ENCODE measurements at places on chromosomes 1 and 21.
A peak's percentile ranks its signal among the peaks of the same experiment; 100 is the strongest.

DNA sequence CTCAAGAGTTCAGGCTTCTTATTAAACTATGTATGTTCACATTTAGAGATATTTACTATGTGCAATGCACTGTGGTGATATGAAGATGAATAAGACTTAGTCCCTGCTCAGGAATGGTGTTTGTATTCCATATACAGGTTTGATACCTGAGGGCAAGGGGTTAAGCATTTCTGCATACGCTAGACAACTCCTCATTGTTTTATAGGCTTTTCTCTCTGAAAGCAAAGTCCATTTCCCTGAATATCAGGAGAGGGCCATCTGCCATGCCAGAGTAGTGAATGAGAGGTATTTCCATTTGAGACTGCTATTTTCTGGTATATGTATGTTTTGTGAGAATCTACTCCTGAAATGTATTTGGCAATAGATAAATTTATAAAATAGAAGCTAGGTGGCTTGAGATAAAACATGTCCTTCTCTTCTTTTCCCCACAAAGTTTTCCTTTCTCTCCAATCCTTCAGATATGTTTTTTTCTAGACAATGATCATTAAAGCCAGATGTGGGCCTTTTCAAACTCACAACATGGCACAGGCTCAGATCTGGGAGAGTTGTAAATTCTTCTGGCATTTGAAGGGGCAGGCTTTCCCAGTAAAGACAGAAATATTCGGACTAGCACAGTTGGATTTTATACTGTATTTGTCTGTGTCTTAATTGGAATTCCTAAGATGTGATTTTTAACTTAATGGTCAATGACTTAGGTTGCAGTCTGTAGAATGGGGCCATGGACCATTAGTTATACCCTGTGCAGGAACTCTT, 73.3 kb upstream of the WDR26 start:
- no peak for DNase-seq

- no peak for DNase-seq
Measured at GRCh38 chr1:238484121-238484520, 593.4 kb upstream of the ZP4 start.

GRCh38 chr1:5898266-5898665, 94.0 kb downstream of the NPHP4 start:
- no peak for DNase-seq

DNA sequence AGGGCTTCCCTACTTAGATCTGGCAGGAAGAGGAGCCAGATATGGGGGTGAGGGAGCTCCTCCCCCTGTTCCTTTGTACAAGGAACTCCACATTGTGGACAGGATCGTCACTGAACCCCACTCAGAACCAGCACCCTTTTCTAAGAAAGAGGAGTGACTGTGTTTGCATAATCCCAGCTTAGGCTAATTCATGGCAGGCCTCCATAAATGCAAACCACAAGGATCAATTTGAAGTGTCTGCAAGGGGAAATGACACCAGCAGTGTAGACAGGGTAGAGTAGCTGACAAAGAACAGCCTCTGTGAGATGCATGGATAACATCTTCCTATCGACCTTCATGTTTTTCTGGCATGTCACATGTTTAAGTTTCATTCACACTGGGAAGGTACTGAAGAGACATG, 11.7 kb downstream of the MX1 start:
- DNase-seq = no peak

DNA sequence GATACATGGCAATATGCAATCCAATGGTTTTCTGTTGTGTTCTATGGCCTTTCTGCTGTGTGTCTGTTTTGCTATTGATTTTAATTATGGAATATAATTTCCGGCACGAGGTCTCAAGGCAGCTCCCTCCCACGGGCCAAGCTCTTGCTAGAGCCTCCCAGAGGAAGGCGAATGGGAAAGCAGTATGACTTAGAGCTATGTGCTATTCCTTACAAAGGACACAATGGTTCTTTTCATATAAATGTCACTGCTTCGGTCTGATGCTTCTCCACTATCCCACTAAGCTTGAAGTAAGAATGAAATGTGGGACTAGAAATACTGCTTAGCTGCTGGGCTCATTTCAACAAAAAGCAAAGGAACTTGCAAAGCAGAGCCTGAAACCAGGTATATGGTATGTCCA, 322.2 kb upstream of the BEND5 start:
- DNase-seq = no peak

DNA sequence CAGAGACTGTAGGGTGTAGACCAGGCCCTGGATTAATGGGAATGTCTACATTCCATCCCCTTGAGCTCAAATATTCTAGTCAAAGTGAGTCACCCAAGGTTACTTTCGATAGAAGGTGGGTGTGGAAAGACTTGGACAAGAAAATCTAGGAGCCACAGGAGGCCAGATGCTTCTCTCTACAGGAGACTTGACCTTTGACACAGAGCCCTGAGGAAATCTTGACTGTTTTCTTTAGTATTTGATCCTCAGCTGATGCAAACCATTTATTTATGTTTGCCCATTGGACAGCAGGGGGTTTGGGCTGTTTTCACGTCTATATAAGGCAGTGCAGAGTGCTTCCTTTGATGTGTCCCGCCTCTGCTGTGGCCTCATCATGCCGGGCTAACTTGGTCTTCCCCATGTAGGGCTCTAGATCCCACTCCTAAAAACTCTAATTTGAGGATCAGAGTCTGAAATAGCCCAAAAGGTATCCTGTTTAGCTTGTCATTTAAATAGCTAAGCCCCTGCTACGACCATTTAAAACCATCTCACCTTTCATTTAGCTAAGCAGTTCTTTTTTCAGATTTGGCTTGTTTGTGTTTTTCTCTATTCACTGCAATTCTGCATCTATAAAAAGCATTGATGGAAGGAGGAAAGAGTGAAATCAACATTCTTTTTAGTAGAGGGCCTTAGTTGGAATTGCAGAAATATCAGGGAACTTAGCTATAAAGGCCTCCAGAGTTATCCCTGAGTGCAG, 15.5 kb upstream of the MAP3K7CL start:
- DNase-seq = no peak

- DNase-seq = no peak
Measured at GRCh38 chr1:100147875-100148274, 14.9 kb downstream of the TRMT13 start.

DNA sequence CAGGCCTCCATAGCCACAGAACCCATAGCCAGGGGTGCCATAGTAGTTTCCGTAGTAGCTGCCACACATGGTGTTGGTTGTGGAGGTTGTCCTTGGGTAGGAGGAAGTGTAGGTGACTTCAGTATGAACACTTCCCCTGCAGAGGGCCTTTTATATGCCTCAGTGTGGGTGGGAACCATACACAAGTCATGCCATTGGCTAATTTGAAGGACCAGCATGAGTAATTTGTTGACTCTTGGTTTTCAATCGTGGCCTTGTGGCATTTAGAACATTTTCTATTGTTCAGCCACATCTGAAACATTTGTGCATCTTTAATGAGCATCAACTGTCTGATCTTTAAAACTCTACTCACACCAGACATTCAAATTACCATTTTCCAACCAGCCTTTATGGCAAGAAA, at the start of gene KRTAP6-1:
Gene KRTAP6-1, minus strand, starts transcription at position 95 of the 400 bp plus-strand sequence. Its CDS starts 26 bp downstream, at position 69.
- no peak for DNase-seq

GRCh38 chr1:48555271-48555670, 83.3 kb upstream of the SPATA6 start:
- no peak for DNase-seq

DNA sequence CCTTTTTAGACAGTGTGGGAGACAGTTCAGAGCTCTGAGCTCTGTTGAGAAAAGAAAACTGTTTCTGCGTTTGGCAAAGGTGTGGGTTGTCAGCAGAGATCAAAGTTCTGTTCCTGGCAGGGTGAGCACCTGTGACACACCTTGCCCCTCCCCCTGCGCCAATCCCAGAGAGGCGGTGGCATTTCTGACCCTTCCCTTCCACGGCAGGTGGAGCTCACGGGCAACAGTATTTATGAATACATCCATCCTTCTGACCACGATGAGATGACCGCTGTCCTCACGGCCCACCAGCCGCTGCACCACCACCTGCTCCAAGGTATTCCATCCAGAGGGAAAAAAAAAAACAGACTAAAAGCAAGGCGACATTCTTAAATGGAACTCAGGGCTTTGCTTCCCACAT, 20.7 kb downstream of the SIM2 start:
- DNase-seq = no peak

- peak; percentile 64 for DNase-seq
Measured at GRCh38 chr1:156129687-156130577, 15.4 kb downstream of the LMNA start.

- no peak for DNase-seq
Measured at GRCh38 chr1:17597651-17598050, 58.2 kb downstream of the ARHGEF10L start.

- DNase-seq = no peak
Measured at GRCh38 chr1:2009101-2010053, 5.8 kb upstream of the CFAP74 start.

DNA sequence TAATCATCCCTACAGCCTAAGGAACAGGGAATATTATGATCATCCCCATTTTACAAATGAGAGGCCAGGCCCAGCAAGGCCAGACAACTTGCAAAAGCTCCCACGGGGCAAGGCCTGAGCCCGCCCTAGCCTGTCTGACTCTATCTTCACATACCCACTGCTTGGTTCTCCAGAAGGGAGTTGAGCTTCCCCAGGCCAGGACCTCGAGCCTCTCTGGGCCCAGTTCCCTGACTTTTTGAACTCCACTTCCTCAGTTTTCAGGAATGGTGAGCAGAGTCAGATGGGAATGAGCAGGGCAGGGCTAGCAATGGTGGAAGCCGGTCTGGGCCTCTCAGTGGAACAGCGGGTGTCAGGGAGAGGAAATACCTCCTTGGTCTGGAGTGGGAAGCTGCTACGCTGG, 39.3 kb downstream of the CACNA1S start:
- no peak for DNase-seq

GRCh38 chr1:194062962-194063361, 876.5 kb upstream of the B3GALT2 start:
- no peak for DNase-seq

DNA sequence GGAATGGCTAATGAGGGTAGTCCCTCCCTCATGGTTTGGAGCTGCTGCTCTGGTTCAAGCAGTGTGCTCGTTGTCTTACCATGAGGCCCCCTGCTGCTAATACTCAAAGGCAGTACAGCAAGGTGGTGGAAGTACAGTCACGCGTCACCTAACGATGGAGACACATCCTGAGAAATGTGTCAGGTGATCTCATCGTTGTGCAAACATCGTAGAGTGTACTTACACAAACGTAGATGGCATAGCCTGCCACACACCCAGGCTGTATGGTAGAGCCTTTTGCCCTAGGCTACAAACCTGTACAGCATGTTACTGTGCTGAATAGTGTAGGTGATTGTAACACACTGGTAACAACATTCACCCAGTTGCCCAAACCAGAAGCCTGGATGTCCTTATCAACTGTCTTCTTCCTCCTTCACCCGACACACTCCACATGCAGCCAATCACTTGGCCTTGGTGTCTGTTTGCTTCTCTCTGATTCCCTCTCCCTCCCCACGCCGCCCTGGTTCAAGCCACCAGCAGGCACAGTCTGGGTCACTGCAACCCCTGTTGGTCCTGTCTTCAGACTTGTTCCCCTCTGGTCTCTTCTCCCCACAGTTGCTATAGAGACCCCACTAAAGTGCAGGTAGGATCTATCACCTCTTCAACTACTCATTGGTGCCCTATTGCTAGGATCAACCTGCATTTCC, 6.0 kb upstream of the KCNA2 start:
- DNase-seq = no peak

- DNase-seq = no peak
Measured at GRCh38 chr1:175287849-175288248, 95.3 kb upstream of the KIAA0040 start.

GRCh38 chr1:110915804-110916203, 42.9 kb downstream of the CD53 start:
- no peak for DNase-seq

DNA sequence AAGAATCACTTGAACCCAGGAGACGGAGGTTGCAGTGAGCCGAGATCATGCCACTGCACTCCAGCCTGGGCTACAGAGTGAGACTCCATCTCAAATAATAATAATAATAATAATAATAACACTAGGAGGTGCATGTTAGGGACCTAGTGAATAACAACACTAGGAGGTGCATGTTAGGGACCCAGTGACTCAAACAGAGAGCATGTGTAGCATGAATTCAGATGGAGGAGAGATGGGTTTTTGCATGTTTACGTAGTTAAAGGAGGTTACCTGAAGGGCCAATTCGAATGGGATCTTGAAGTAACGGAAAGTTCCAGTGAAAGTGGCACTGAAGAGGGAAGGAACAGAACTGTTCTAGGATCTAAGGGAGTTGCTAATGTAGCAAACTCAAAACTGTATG, 7.1 kb upstream of the KCNK1 start:
- no peak for DNase-seq

DNA sequence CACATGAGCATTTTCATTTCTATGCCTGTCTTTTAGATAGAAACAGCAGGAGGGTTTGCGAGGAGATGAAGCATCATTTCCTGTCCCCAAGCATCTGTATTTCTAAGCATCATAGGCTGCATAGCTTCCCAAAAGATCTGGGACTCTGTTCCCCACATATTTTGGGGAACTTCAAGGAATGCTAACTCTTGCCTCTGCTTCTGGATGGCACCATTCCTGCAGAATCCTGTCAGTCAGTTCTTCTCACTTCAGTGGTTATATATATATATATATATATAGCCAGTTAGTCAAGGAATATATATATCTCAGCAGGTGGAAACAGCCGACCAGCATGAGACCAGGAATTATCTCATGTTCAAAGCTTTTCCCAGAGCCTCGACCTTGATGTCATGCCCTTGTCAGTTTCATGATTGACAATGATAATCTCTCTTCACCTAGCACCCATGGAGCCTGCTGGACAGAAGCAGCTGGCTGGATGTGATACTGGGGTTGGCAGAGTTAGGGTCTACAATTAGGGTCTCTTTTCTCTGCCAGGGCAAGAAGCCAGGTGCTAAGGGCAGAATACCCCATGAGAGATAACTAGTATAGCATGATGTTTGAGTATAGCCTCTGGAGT, 2.4 kb downstream of the PFKFB2 start:
- no peak for DNase-seq

DNA sequence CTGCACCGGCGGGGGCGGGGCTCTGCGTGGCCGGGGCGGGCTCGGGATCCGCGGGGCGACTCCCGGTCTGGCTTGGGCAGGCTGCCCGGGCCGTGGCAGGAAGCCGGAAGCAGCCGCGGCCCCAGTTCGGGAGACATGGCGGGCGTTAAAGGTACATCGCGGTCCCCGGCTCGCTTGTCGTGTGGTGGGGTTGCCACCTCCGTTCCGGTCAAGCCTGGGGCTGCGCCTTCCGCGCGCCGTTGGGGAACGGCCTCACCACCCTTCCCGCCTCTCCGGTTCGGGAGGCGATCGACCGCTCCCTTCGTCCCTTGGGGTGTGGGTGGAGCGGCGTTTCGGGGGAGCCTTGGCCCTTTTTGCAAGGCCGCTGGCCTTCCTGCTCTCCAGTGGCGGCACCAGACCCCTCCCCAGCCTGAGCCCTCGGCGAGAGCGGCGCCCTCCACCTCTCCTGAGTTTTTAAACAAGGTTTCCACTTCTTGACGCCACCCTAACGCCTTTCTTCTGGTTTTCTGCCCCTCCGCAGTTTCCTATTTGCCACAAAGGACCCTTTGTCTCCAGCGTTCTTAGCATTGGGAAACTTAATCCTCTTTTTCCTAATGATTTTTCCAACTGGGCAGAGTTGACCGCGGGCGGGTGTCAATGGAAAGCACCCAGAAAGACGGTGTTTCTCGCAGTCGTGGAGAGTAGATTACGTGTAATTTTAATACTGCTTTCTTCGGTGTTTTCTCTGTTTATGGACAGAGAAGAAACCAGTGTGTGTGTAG, at the start of the genes LEPR and LEPROT:
Gene LEPR, plus strand, starts transcription at position 79 of the 761 bp plus-strand sequence. CDS start 144,898 bp downstream, outside the sequence.
Gene LEPROT, plus strand, starts transcription at position 79 of the 761 bp plus-strand sequence. Its CDS starts 57 bp downstream, at position 136.
- no peak for DNase-seq

- DNase-seq = no peak
Measured at GRCh38 chr1:14500041-14500440, 98.4 kb upstream of the KAZN start.

Measured in stimulated activated CD8-positive, alpha-beta memory T cell treated with anti-CD3 and anti-CD28 coated beads, Interleukin-4, amount 100 ng/mL, for 24 hours (primary cell).